ENCODE measurements at places on chromosomes 1 and 21.

DNA sequence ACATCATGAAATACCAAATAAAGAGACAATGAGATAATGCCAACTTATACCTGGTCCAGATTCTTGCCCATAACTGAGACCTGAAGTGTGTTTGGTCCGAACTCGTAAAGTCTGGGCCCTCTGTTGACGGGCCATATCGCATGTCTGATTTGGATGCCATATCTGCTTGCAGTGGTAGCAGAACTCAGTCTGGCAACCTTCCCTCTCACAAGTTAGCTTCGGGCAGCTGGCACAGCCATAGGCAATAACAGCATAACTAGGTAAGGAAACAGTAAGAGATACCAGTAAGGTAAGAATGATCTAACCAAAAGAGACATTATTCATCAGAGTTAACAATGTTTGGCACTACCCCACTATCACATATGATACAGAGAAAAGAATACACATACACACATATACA lies 15.1 kb downstream of the RNF19B start:
- no peak for DNase-seq

DNA sequence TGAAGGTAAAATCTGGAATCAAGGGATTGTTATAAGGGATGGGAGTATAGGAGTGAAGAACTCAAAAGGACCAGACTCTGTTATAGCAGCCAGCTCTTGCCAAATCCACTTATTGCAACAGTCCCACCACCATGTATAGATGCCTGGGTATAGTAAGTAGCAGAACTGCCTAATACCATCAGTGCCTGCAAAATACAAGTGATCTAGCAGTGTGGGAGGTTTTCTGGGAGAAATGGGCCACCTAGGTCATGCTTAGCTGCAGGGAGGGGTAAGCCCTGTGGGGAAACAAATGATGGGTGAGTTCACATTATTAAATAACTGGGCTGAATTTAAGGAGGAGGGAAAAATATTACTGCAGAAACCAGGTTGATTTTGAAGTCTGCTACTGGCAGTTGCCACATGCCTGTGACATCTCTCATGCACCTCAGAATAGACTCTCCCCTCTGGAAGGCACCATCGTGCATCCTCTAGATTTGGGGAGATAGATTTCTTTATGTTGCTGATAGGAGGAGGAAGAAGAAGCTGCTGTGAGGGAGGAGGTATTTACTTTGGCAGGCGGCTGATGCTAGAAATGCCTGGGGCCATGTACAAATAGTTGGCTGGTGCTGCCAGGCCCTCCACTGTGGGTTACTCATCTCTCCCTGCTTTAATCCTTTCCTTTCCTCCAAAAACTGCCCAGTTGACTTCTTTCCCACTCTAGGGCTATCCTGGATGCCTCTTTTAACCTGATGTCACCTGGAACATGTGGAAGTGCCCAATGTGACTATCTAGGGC lies 27.5 kb downstream of the HLX start:
- DNase-seq: no peak

DNA sequence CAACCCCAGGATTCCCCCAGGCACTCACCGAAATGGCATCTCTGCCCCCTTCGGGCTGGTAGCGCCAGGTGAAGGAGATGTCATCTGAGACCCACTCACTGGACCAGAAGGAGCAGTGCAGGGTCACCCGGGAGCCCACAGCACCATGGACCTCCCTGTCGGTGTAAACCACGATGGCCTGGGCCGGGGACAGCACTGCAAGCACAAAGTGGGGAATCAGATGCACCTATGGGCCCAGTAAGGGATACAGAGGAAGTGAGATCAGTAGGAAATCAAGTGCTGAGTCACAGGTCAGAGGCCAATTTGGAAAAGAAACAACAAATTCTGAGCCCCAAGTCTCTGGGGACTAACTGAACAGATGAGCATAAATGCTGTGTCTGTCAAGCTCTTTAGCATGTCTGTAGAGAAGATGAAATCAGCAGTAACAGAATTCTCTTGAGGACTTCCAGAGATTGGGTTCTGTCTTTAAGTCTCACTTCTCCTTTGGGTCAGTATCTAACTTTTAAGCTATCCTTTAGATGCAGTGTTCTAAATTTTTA lies 2.5 kb downstream of the MPZ start:
- peak; percentile 5 for DNase-seq

GRCh38 chr21:14056771-14057191 lies 154.0 kb downstream of the LIPI start:
- no peak for DNase-seq

DNA sequence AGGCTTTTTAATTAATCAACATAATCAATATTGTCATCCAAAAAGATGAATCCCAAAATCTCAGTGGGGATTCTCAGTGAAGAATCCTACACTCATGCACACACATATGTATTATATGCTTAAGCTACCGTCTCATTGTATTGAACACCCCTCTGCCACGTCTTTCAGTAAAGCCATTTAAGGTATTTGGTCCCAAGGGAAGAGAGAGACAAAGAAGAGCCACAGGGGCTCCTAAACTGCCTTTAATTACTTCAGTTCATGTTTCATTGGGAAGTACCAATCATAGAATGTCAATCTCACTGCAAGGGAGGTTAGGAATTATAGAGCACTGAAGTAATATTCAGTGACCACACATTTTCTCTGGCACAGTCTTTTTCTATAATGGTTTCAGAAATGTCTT lies 388.6 kb upstream of the NEGR1 start:
- DNase-seq: no peak

- DNase-seq: no peak
Observed at GRCh38 chr1:15579683-15580047, 5.2 kb downstream of the AGMAT start.

DNA sequence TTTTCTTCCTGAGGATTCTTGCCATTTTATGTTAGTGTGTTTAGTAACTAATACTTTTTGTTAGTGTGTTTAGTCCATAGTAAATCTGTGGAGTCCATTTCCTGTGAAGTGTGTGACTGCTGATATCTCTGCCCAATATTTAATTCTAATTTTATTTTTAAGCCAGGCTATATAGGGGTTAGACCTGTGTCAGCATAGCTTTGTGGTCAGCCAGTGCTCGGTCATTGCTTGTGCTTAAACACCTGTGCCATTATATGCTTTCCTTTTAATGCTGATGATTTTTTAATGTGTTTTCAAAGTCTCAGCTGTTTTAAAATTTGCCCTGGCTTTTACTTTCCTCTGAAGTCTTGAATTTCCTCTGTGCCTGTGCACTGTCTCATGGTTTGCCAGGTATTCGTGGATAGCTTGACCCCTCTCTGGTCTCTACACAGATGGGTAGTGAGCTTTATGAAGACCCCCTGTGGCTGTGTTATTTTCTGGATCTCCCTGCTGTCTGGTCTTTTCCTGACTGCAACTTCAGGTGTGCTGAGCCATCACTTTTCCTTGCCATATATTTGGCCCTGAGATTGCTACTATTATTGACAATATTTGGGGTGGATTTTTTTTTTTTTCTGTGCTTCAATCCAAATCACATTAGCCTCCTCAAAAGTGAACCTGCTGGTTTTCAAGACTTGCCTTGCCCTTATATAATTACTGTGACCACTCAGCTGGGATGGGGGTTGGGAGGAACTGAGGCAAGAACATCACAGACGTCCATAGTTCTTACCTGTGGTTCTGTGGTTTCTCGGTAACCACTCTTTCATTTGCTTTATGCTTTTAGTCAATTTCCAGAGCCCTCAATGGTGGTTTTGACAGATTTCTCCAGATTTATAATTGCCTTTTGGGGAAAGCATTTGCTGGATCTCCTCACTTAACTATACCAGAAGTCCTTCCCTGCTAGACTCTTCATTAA lies 59.6 kb downstream of the RPS6KC1 start:
- DNase-seq: no peak

DNA sequence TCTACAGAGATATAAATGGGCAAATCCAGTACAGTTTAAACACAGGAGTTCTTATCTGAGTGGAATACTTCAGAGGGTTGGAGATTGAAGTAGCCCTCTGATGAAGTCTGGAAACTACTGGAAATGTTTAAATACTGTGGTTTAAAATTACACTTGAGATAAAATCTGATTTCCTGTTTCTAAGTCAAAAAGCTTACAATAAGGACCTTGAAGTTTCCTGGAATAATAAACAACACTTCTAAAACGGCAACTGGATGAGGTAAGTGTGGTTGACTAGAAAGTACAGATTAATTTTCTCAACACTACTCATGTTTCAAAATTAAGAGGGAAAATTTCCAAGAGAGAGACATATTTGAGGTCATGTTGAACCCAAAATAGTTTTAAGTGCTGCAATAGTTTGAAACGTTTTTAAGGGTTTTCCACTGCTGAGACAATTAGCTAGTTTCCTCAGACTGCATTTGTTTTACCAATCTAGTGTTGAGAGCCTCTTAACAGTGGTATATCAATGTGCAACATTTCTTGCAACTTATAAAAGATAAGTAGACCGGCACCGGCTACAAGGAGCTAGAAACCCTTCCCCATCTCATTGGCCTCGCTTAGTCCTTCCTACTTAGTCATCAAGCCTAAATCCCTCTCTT lies 27.4 kb downstream of the KCNA3 start:
- DNase-seq: no peak

DNA sequence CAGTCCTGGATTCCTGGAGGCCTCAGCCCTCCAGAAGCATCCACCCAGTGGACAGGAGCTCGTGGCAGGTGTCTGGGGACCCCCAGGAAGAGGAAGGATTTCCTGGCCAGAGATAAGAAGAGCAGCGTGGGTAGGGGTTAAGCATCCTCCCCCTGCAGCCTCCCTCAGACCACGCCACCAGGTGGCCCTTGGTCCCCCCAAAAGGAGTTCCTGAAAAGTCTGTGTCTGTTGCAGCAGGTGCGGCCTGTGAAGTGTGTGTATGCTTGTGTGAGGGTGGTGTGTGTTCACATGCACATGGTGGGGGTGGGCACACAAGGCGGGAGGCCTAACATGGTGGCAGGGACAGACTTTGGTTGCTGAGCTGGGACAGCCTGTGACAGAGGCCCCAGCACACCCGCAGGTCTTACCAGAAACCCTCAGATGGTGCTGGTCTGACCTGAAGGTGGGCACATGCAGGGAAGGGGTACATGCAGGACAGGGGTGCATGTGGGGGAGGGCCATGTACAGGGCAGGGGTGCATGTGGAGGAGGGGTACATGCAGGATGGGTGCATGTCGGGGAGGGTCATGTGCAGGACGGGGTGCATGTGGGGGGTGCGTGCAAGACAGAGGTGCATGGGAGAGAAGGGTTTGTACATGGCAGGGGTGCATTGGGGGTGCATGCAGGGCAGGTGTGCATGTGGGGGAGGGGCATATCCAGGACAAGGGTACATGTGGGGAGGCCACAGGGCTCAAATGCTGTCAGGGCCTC lies 18.2 kb upstream of the RUNX3 start:
- no peak for DNase-seq

DNA sequence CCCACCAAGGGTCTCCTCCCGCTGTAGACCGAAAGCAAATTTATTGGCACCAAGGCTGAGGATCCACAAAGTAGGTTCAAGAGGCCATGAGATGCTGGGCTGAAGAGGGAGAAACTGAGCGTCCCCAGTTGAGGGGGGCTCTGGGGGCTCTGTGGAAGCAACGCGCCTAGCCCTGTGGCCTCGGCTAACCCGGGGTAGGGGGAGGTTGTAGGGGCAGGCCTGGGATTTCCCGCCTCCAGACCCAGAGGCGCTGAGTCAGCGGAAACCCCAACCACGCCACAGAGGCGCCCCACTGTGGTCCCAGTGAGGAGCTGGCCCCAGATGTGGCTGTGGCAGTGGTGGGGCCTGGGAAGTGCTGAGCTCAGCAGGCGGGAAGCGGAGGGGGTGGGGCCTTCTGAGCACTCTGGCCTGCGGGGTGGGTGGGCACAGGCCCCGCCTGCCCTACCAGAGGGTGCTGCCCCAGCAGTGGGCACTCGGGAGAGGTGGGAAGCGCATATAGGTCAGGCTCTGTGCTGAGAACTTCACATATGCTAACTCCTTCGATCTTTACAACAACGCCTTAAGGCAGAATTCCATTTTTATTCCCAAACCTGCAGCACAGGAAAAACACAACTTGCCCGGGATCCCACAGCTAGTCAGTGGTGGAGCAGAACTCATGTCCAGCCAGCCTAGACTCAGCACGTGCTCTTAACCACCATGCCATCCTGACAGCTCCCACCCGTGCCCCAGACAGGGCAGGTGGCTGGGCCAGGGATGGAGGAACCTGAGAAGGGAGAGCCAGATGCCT lies 1.5 kb upstream of the COL16A1 start:
- DNase-seq: peak; percentile 52

Data from stimulated activated CD4-positive, alpha-beta T cell treated with anti-CD3 and anti-CD28 coated beads, Interleukin-12 subunit alpha, Interleukin-12 subunit beta, amount 100 ng/mL, for 4 hours (primary cell).